ENCODE measurements at places on chromosomes 1 and 21. TPM values are rescaled to one million over a fixed set of nuclear protein-coding genes. Genes with fewer than 3 reads are reported as not detected.

DNA sequence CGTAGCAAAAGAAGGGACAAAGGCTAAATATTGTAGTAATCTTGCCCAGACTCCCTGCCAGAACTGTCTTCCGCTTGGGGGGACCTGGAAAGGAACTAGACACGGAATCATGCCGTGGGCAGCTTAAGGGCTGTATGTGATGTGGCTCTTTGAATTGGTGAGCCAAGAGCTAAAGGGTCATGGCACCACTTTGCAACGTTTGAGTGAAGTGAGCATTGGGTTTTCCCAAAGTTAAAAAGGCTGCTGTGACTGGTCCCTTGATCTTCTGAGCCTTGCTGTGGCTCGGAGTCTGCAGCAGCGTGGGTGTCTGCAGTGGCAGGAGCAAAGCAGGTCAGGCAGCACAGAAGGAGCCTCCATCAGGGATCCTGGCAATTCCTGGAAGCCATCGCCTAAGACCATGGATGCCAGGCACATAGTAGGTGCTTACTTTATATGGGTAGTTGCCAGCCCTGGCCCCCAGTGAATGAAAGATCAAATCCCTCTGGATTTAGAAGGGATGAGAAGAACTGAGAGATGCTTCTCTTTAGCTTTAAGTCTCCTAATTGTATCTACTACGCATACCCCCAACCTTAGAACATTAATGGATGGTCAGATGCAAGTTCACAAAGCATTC lies 1.8 kb downstream of the SMYD2 start:
- no peak for DNase-seq

- no peak for DNase-seq
Observed at GRCh38 chr1:21736876-21737275, 46.1 kb downstream of the USP48 start.

GRCh38 chr1:80640978-80641377 lies 1159.8 kb upstream of the ADGRL2 start:
- DNase-seq: no peak

GRCh38 chr1:35394386-35394785 lies 125.9 kb downstream of the ZMYM4 start:
- no peak for DNase-seq

The SUSD4 gene
- polyA plus RNA-seq: 47.1 TPM

DNA sequence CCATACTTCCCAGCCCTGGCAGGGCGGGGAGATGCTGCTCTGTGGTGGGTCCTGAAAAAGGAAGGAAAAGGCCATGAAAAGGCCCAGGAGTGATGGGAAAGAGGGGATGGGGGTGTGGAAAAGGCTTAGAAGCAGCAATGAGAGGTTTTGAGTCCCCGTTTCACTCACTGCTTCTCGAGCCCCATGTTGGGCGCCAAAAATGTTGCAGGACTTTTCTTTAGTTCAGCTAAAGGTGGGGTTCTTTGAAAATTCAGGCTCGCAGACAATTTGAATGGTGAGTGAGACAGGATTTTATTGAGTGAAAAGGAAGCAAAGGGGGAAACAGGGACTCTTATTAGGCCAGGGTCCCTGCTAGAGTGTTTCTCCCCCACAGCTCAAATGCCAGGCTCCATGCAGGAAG lies 93.1 kb downstream of the MRPS6 start:
- DNase-seq: no peak

- no peak for DNase-seq
Observed at GRCh38 chr1:206012086-206012859, 9.1 kb upstream of the RAB7B start.

DNA sequence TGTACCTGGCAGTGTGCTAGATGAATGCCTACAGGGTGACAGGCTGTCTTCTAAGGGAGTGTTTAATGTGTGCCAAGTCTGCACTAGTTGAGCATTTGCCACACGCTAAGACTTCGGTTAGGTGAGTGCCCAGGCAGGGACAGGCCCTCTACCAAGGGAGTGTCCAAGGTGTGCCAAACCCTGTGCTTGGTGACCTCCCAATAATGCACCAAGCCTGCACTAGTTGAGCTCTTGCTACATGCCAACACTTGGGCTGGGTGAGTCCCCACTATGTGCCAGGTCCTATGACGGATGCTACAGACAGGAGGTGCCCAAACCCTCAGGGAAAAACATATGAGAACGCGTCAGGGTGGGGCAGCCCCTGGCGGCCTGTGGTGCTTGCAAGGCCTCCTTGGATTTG lies 10.8 kb downstream of the SLC6A9 start:
- no peak for DNase-seq

- DNase-seq: no peak
Observed at GRCh38 chr1:59856725-59857338, 42.1 kb downstream of the HOOK1 start.

- no peak for DNase-seq
Observed at GRCh38 chr1:27596986-27597385, 7.0 kb downstream of the AHDC1 start.

- DNase-seq: no peak
Observed at GRCh38 chr1:1669468-1670440, 10.9 kb upstream of the CDK11B start.

GRCh38 chr21:14488672-14489204 lies 57.4 kb downstream of the SAMSN1 start:
- DNase-seq: no peak

- DNase-seq: no peak
Observed at GRCh38 chr1:201164645-201165044, 10.4 kb upstream of the TMEM9 start.

DNA sequence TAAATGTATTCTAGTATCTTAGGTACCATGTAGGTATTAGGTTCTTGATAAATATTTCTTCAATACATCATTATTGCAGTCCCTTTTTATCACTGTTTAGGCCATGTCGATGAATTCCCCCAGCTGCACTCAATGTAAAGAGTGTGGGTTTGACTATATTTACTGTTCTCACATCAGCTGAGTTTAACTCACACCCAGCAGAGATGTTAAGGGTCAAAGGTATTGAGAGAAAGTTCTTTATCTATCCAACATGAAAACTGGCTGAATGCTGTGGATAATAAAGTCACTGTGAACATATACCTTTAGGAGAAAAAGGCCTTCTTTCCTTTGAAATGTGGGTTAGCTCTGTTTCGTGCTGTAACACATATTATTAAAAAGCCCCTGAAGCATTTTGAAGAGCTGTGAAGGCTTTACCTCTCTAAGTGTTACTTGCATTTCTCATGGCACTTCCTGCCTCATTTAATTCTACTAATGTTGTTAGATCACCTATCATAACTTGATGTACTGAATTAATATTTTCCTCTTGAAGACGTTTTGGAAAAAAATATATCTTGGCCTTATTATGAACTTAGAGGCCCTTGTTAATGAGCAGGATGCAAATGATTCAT lies 19.1 kb upstream of the LYST start:
- no peak for DNase-seq

Data from spinal cord (tissue), 10 donors.